Neuronal stem cell (in vitro differentiated cells): ENCODE measurements at places on chromosomes 5 and 9.

DNA sequence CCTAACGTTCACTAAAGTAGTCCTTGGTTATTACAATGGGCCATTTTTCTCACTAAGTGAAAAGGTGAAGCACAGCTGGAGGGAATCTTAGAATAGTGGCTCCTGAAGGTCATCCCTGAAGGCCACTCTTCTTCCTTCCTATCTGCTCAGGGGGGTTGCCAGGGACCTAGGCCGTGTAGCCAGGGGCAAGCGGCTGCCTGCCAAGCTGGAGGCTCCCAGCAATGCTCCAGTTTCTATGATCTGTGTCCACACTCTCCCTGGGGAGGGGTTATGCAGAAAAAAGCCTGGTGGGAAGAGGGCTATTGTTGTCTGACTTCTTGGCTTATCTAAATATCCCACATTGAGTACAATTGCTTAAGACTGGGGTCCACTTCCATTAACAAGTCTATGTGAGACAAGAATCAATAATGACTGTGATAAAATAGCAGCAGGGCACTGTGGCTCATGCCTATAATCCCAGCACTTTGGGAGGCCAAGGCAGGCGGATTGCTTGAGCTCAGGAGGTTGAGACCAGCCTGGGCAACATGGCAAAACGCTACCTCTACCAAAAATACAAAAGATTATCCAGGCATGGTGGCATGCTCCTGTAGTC, 3.8 kb downstream of the NMRK1 start:
- no peak for DNase-seq

DNA sequence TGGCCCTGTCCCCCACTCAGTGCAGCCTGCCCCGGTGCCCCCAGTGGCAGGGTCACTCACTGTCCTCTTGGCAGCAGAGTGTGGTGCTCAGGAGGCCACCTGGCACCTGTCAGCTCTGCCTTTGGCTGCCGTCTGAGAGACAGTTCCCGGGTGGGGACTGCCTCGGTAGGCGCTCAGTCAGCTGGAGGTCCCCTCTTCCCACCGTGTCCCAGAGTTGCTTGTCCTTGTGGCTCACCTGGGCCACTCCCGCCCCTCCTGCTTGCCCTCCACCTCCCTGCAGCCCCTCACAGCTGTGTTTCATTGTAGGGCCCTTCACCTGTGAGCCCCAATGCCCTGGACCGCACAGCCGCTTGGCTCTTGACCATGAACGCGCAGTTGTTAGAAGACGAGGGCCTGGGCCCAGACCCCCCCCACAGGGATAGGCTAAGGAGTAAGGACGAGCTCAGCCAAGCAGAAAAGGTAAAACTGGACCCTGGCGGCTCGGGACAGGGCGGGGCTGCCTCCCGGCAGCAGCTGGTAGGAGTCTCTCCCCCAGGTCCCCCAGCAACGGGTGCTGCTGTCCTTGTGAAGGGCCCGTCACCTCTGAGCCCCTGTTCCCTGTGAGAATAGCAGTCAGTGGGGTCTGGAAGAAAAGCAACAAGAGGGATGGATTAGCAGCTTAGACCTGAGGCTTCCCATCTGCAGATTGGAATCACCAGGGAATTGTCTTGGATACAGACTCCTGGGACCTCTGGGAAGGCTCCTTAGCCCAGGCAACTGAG, 122.7 kb downstream of the DAB2IP start:
- DNase-seq, result no peak

GRCh38 chr5:31889001-31889561, 250.2 kb downstream of the PDZD2 start:
- no peak for DNase-seq

- DNase-seq, result no peak
These were observed 36.5 kb upstream of the HSPA9 start for GRCh38 chr5:138611678-138612218.

- no peak for DNase-seq
These were observed 248.7 kb downstream of the SLIT3 start for GRCh38 chr5:169052207-169052606.

- no peak for DNase-seq
These were observed 14.9 kb downstream of the CHD1 start for GRCh38 chr5:98913911-98914310.

- DNase-seq, result no peak
These were observed 9.1 kb upstream of the RNF130 start for GRCh38 chr5:180080486-180081280.

DNA sequence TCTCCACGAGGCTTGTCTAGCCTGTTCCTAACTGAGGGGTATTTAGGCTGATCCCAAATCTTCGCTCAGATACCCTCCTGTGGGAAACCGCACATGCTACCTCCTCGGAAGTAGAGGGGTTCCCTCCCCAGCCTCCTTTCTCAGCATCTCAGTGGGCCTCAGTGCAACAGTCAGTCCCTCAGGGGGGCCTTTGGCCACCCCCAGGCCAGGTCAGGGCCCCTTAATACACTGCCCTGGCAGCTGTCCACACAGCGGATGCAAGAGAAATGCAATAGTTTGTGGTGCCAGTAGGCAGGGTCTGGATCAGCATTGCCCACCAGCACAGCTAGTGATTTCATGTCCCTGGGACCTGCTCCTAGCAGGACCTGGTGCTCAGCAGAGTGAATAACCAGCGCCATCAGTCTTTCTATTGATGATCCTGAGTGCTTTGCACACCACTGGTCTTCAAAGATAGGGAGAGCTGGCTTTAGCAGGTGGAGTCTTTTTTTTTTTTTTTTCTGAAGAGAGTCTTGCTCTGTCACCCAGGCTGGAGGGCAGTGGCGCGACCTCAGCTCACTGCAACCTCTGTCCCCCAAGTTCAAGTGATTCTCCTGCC, 7.5 kb downstream of the PLPP7 start:
- DNase-seq, result no peak

GRCh38 chr5:135462304-135462703, 10.2 kb upstream of the TIFAB start:
- DNase-seq, result peak; percentile 77

DNA sequence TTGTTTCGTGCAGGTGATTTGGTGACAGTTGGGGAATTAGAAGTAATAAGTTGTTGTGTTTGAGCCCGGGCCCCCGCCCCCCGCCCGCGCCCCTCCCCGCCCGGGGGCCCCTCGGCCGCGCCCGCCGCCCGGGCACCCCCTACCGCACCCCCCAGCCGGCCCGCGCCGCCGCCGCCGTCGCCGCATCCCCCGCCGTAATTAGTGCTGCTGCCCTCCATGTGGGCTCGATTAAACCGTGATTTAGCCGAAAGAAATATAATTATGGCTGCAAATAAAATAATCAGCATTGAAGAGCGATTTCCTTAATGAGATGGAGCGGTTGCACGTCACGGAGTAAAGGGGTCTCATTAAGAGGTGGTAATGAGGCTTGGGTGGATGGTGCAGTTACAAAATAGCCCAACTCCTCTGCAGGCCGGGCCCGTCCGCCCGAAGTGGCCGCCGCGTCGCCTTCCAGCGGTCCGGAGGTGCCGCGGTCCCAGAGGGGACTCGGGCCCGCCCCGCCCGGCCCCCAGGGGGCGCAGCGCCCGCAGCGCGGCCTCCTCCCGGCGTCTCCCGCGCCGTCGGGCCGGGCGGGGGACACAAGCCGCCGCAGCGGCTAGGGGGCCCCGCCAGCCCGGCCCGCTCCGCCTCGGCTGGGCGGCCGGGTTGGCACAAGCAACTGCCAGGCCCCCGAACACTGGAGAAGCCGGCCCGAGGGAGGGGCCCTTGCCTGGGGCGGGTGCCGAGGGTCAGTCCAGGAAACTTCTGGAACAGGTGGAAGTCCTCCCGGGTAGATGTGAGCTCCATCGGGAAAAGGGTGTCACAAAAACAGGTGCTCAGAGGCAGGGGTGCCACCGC, 6.9 kb upstream of the OTP start:
- no peak for DNase-seq

DNA sequence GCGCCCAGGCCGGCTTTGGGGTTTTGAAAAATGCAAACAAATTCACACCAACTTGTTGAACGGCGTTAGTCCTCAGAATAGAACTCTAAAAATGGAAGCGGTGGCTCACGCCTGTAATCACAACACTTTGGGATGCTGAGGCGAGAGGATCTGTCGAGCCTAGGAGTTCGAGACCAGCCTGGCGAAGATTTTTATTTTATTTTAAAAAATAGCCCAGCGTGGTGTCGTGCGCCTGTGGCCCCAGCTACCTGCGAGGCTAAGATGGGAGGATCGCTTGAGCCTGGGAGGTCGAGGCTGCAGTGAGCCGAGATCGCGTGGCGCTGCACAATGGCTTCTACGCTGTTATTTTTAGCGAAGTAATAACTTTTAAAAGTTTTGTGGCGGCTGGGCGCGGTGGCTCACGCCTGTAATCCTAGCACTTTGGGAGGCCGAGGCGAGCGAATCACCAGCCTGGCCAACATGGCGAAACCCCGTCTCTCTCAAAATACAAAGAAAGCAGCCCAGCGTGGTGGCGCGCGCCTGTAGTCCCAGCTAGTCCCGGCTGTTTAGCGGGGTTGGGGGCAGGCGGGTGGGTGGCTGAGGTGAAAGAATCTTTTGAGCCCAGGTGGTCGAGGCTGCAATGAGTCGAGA, 694 bp upstream of the PLIN2 start:
- DNase-seq, result peak; percentile 38

GRCh38 chr5:126354858-126355731, 68.1 kb upstream of the GRAMD2B start:
- DNase-seq, result no peak

DNA sequence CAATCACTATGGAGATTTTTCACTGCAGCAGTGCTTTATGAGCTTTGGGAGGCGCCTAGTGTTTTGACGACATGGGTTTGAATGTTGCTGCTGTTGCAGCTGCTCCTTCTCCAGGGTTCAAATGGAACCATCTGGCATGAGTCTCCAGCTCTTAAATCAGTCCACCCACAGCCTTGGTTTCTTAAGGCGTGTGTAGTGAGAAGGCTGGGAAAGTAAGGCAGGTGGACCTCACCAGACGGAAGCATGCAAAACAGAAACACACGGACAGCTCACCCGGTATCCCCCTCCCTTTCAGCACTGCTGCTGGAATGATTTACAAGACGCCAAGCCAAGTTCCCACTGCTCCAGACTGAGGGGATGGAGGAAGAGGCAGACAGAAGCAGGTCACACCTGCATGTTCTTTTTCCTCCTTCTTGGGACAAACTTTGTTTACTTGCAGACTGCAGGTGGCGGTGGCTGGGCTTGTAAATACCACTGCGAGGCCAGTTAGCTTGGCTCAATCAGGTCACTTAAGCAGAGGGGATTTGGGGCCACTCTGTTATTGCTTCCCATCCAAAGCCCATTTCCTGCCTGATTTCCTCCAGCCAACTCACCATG, 47.4 kb downstream of the ADAM19 start:
- no peak for DNase-seq

- DNase-seq, result no peak
These were observed 1.6 kb downstream of the CSNK1A1 start for GRCh38 chr5:149549461-149550267.

DNA sequence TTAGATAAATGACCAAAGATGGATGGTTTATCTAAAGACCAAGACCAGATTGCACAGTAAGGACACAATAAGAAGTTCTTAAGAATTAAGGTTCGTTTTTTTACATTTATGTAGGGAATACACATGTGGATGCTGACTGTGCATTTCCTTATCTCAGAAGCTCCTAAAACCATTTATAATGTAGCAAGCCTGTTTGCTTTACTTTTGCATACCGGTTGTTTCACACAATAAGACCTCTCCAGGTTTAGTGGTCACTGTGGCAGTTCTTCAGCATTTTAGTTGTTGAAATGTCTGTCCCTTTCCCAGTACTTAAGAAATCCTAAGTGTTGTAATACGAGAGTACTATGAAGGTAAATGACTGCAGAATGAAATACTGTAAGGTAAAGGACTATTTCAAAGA, 43.6 kb downstream of the BASP1 start:
- no peak for DNase-seq

DNA sequence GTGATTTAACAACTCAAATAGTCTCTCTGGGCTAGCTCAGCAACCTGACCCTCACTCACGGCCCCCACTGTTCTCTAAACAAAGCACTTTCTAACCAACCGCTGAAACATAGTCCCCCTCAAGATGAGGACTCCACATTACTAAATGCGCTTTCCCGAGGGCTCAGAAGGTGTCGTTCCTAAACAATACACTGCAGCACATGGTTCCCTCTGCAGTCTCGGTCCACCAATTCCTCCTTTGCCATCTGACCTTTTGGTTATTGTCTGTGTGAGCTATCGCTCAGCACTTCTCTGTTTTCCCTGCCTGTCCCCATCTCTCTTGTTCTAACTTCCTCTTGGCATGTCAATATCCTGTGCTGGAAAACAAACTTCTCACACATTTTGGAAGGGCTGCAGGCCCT, 7.2 kb downstream of the EPB41L4A start:
- DNase-seq, result no peak

DNA sequence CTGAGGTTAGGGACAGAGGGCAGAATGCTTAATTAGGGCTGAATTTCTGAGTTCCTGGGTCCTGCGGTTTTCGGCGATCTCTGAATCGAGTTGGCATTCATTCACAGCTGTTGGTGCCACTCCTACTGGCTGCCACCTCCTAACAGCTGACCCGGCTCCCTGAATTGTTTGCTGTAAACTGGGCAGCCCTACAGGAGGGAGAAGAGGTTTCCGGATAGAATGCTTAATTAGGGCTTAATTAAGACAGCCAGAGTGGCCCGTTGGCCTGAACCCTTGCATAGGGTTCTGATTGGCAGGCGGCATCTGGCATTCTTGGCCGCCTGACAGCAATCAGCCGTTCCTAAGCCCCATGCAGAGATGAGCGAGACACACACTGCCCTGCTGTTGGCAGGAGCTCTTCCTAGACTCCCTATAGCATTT, 25.7 kb downstream of the FRMPD1 start:
- peak; percentile 8 for DNase-seq

DNA sequence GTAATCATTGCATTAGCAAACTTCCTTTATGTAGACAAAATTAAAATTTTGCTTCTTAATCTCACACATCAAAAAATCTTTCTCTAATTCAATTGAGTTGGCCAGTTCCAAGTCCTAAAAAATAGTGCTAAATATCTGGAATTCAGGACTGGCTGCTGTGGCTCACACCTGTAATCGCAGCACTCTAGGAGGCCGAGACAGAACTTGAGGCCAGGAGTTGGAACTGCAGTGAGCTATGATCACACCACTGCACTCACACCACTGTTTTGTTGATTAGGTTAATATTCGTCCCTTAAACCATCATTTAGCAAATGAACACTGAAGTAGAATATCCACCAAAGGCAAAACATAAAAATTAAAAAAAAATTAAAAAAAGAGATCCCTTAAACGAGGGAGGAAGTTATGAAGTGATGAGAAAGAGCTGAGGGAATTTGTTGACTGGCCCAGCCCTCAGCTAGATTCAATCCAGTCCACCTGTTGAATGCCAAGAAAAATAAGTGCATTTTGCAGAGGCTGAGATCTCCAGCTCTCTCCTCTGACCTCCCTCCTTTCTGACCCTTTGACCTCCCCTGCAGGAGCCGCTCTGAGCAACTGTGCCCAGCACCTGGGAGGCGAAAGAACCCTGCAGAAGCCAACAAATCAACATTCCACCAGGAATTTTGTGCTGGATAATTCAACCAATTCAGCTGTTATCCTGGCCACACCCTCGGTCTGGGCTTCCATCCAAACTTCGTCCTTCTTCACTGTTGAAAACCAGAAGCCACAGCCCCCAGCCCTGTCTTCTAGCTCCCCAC, 96.8 kb downstream of the OR2K2 start:
- peak; percentile 30 for DNase-seq

GRCh38 chr5:169183576-169183975, 117.4 kb downstream of the SLIT3 start:
- DNase-seq, result no peak
